ENCODE measurements at places on chromosomes 13 and 19.
A peak's percentile ranks its signal among the peaks of the same experiment; 100 is the strongest.

GRCh38 chr13:112885782-112886268 lies 83.2 kb upstream of the MCF2L start:
- H3K36me3 ChIP-seq = no peaks in the 10 kb centered on the region
- DNase-seq = no peak
- H3K4me1 ChIP-seq = no peaks in the 10 kb centered on the region
- no peaks in the 10 kb centered on the region for H3K27me3 ChIP-seq
- H3K27ac ChIP-seq = no peak overlapping the region
- H3K4me3 ChIP-seq = no peak overlapping the region

DNA sequence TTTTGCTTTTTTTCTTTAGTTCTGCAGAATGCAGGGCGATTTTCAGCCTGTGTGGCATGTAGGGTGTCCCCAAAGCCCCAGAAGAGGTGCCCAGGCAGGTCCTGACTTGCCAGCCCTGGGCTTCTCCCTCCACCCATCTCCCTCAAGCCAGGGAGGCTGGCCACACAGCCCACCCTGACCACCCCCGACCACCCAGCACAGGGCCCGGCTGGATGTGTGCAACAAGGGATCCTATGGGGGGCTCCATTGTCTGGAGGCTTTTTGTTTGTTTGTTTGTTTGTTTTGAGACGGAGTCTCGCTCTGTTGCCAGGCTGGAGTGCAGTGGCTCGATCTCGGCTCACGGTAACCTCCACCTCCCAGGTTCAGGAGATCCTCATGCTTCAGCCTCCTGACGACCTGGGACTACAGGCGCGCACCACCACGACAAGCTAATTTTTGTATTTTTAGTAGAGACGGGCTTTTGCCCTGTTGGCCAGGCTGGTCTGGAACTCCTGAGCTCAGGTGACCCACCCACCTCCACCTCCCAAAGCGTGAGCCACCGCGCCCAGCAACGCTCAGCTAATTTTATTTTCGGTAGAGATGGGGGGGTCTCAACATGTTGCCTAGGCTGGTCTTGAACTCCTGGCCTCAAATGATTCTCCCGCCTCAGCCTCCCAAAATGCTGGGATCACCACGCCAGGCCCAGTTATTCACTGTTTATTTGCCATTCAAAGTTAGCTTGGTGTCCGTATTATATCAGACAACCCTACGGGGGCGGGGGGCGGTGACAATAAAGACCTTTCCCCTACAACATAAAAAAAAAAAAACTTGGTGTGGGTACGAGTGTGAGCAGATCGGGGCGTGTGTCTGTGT lies 7.8 kb upstream of the MKNK2 start:
- H3K27ac ChIP-seq = peak overlapping the region; percentile 71
- no peaks in the 10 kb centered on the region for H3K27me3 ChIP-seq
- H3K36me3 ChIP-seq = no peaks in the 10 kb centered on the region
- DNase-seq = no peak
- peak overlapping the region; percentile 23 for H3K4me3 ChIP-seq
- H3K4me1 ChIP-seq = peaks cover 34% of the 10 kb centered on the region

GRCh38 chr19:32526895-32527294 lies 54.1 kb upstream of the PDCD5 start:
- H3K4me3 ChIP-seq = no peak overlapping the region
- H3K27ac ChIP-seq = no peak overlapping the region
- H3K4me1 ChIP-seq = no peaks in the 10 kb centered on the region
- H3K27me3 ChIP-seq = no peaks in the 10 kb centered on the region

DNA sequence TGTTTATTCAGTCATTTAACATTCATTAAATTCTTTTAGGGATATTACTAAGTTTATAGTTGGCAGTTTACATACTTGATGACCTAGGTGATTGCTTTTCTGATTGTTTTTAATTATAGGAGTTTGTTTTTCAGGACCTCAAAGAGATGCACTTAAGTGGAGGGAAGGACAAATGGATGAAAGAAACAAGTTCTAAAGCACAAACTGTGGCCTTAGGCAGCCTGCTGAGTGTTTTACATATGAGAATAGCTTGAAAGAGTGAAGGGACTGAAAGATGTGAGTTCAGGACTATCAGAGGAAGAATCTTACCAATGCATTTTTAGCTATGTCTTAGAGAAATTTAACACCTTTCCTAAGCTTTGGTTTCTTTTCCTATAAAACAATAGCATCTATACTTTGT lies 402.6 kb downstream of the KLF12 start:
- peaks cover 4% of the 10 kb centered on the region for H3K36me3 ChIP-seq
- no peak overlapping the region for H3K27ac ChIP-seq
- no peak for DNase-seq

GRCh38 chr19:39106194-39106593 lies 19.4 kb upstream of the PAK4 start:
- peaks cover 2% of the 10 kb centered on the region for H3K4me1 ChIP-seq
- no peak overlapping the region for H3K4me3 ChIP-seq
- H3K36me3 ChIP-seq = no peaks in the 10 kb centered on the region
- H3K27ac ChIP-seq = no peak overlapping the region
- peaks cover 4% of the 10 kb centered on the region for H3K27me3 ChIP-seq

- H3K4me3 ChIP-seq = no peak overlapping the region
- DNase-seq = no peak
- H3K4me1 ChIP-seq = peaks cover 26% of the 10 kb centered on the region
- peaks cover 50% of the 10 kb centered on the region for H3K36me3 ChIP-seq
- H3K27me3 ChIP-seq = no peaks in the 10 kb centered on the region
- no peak overlapping the region for H3K27ac ChIP-seq
These were observed 5.7 kb downstream of the ZNF574 start for GRCh38 chr19:42081584-42082203.

DNA sequence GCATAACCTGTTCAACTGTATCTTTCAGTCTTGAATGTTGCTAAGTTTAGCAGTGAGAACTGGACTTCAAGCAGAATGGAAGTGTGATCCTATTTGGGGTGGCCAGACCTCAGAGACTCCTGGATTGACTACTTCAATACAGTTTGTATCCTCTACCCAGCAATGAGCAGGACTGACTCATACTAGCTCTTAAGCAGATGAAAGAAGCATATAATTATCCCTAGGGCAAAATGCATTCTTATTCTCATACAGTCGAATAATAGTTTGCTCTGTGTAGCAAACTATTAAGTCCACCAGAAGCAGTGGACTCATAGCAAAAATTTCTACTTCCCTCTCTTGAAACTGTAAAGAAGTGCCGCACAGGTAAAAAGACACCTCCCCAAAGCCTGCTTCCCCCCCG lies 46.4 kb upstream of the FAM216B start:
- H3K4me1 ChIP-seq = no peaks in the 10 kb centered on the region
- no peak overlapping the region for H3K4me3 ChIP-seq
- no peak overlapping the region for H3K27ac ChIP-seq

DNA sequence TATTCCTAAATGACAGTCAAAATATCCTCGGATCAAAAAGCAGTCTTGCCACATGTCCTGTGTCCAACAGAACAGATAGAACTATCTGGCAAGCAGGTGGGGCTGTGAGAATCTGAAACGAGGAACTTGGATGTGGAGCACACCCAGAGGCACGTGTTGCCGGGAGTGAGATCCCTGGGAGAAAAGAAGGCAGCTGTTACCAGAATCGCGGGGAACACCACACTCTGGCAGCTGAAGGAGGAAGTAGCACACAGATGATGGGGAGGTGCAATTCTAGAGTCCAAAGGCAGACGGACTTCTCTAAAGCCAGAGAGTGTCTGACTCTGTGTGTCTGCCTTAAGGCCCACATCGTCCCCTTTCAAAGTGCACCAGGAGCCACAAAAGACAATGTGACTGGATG lies 22.3 kb downstream of the SLC7A1 start:
- H3K4me1 ChIP-seq = peaks cover 31% of the 10 kb centered on the region
- no peak overlapping the region for H3K4me3 ChIP-seq
- H3K27me3 ChIP-seq = no peaks in the 10 kb centered on the region
- H3K36me3 ChIP-seq = peaks cover 28% of the 10 kb centered on the region
- no peak for DNase-seq

- DNase-seq = no peak
- H3K36me3 ChIP-seq = no peaks in the 10 kb centered on the region
- H3K27ac ChIP-seq = no peak overlapping the region
- no peak overlapping the region for H3K4me3 ChIP-seq
- peaks cover 53% of the 10 kb centered on the region for H3K27me3 ChIP-seq
- peaks cover 14% of the 10 kb centered on the region for H3K4me1 ChIP-seq
These were observed 8.9 kb downstream of the TSHZ3 start for GRCh38 chr19:31340042-31341025.

GRCh38 chr19:18846862-18847548 lies 15.2 kb downstream of the UPF1 start:
- H3K4me1 ChIP-seq = peaks cover 54% of the 10 kb centered on the region
- peaks cover 65% of the 10 kb centered on the region for H3K36me3 ChIP-seq
- peak; percentile 40 for DNase-seq
- no peak overlapping the region for H3K4me3 ChIP-seq

GRCh38 chr13:20360835-20361412 lies 128.8 kb upstream of the GJB6 start:
- H3K27ac ChIP-seq = no peak overlapping the region
- DNase-seq = no peak
- H3K4me3 ChIP-seq = no peak overlapping the region
- H3K27me3 ChIP-seq = no peaks in the 10 kb centered on the region
- H3K4me1 ChIP-seq = peaks cover 8% of the 10 kb centered on the region

- H3K36me3 ChIP-seq = no peaks in the 10 kb centered on the region
- no peak overlapping the region for H3K27ac ChIP-seq
- DNase-seq = no peak
- no peak overlapping the region for H3K4me3 ChIP-seq
- no peaks in the 10 kb centered on the region for H3K4me1 ChIP-seq
These were observed 142.7 kb downstream of the DLEU7 start for GRCh38 chr13:50700664-50701305.

DNA sequence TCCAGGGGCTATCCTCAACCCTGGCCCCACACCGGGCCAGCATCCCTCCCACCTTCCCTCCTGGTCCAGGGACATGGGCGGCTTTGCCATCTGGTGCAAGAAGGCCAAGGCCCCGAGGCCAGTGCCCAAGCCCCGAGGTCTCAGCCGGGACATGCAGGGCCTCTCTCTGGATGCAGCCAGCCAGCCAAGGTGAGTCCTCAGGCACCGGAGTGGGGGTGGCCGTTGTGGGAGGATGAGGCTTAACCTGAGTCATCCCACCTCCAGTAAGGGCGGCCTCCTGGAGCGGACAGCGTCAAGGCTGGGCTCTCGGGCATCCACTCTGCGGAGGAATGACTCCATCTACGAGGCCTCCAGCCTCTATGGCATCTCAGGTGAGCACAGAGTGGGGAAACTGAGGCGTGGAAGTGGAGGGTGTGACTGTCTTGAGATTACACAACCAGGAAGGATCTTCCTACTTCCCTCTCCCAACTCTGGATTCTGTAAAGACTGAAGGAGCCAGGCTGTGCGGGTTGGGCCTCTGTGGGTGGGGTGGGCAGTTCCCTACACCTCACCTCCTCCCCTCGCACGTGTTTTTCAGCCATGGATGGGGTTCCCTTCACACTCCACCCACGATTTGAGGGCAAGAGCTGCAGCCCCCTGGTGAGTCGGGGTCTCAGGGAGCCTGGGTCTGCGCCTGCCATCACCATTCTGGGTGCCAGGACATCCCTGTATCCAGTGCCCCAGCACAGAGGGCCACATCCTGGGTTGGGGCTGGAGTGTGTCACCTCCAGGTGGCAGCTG lies 3.8 kb downstream of the MVB12A start:
- H3K36me3 ChIP-seq = peaks cover 15% of the 10 kb centered on the region
- no peak for DNase-seq
- H3K27me3 ChIP-seq = no peaks in the 10 kb centered on the region

GRCh38 chr13:93325303-93326233 lies 99.0 kb downstream of the GPC6 start:
- H3K27ac ChIP-seq = no peak overlapping the region
- no peaks in the 10 kb centered on the region for H3K36me3 ChIP-seq
- DNase-seq = no peak
- H3K4me1 ChIP-seq = no peaks in the 10 kb centered on the region

DNA sequence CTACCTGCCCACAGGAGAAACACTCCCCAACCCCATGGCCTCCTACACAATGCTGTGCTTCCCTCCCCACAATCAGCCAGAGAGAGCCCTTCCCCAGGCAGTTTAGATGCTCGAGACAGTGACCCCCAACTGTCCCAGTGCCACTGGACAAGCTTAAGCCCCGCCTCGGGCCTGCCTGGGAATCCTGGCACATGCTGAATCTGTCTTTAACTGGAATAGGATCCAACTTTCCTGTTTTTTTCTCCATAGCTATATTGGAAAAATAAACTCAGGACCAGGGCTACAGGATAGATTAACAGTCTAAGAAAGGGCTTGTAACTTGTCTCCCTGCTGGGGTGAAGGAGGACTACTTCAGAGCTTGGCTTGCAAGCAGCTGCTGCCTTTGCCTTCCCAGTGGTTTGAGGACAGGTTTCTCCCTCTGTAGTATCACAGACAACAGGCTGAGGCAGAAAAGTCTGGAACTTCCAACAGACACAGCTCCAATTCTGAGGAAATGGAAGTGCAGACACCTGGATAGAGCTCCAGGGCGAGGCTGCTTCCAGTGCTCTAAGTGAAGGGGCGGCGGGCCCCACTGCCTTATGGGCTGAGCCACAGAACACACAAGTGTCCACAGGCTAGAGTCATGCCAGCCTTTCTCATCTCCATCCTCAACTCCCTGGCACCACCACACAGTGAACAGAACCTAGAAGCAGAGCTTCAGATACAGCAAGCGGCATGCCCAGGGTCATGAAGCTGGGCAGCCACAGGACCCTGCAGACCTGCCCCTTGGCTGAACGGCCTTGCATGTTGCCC lies 228.3 kb downstream of the TUBA3C start:
- no peaks in the 10 kb centered on the region for H3K27me3 ChIP-seq
- no peak overlapping the region for H3K4me3 ChIP-seq
- no peak for DNase-seq

- no peaks in the 10 kb centered on the region for H3K27me3 ChIP-seq
- H3K27ac ChIP-seq = peak overlapping the region; percentile 88
- H3K4me1 ChIP-seq = peaks cover 48% of the 10 kb centered on the region
- peaks cover 14% of the 10 kb centered on the region for H3K36me3 ChIP-seq
- H3K4me3 ChIP-seq = peak overlapping the region; percentile 51
These were observed 16.3 kb upstream of the RNASEH2B start for GRCh38 chr13:50893211-50893852.

DNA sequence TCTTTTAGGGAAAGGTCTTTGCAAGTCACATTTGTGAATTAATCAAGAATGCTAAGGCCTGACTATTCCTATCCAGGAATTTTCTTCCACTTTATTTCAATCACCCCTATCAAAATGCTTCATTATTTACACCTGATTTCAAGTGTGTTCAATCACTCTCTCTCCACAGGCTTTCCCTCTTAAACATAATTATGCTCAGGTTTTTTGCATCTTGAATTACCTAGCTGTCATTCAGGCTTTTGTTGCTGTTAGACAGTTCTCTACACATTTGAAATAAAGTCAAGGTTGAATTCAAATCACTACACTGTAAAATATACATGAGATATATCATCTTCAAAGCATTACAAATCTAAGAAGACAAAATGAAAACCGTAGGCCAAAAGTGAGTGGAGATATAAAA lies 941.3 kb upstream of the SLITRK1 start:
- no peak for DNase-seq
- no peak overlapping the region for H3K27ac ChIP-seq
- H3K36me3 ChIP-seq = no peaks in the 10 kb centered on the region
- H3K27me3 ChIP-seq = no peaks in the 10 kb centered on the region

- no peaks in the 10 kb centered on the region for H3K36me3 ChIP-seq
- no peak for DNase-seq
- H3K27me3 ChIP-seq = no peaks in the 10 kb centered on the region
- H3K27ac ChIP-seq = no peak overlapping the region
These were observed 132.7 kb upstream of the RNF113B start for GRCh38 chr13:98309569-98310335.

GRCh38 chr19:55112777-55113569 lies 4.5 kb downstream of the PPP1R12C start:
- H3K36me3 ChIP-seq = peaks cover 37% of the 10 kb centered on the region
- H3K4me3 ChIP-seq = no peak overlapping the region
- DNase-seq = no peak
- H3K4me1 ChIP-seq = peaks cover 19% of the 10 kb centered on the region
- no peak overlapping the region for H3K27ac ChIP-seq
